Hepatocyte (in vitro differentiated cells): ENCODE measurements at places on chromosomes 1 and 21.

GRCh38 chr1:229406798-229407197 lies 27.1 kb downstream of the ACTA1 start:
- DNase-seq = peak; percentile 35

- DNase-seq = no peak
Measured at GRCh38 chr1:90508376-90509167, 208.5 kb downstream of the BARHL2 start.

DNA sequence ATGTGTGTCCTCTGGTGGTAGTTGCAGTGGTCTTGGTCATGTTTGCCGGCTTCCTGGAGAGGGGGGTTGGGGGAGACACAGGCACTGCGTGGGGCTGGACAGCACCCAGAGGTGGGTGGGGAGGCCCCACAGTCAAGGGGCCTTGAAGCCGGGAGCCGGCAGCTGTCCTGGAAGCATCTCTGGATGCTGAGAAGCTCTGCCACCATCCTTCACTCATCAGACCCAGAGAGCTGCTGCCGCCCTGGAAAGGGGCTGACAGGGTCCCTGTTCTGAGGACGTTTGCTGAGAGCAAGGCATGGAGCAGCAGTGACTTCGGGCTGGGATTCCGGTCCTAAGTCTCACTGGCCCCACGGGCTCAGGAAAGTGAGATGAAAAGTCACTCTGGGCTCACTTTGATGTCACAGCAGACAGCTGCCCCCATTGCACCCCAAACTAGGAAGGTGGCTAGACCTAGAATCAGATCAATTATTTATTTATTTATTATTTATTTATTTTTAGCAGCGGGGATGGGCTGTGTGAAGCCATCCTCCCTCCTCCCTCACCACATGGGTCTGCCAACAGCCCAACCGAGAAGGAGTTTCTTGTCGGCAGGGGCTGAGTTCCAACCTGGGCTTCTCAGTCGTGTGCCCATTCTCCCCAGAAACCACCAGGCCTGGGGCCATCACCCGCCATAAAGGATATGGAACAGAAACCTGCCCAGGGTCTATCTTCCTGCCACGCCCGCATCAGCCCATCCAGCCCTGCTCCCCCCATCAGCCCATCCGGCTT lies 547.4 kb downstream of the PTPRU start:
- DNase-seq = no peak

GRCh38 chr1:228238007-228238406 lies 30.2 kb downstream of the OBSCN start:
- no peak for DNase-seq

GRCh38 chr1:207318072-207318619 lies 3.3 kb upstream of the CD55 start:
- DNase-seq = no peak

DNA sequence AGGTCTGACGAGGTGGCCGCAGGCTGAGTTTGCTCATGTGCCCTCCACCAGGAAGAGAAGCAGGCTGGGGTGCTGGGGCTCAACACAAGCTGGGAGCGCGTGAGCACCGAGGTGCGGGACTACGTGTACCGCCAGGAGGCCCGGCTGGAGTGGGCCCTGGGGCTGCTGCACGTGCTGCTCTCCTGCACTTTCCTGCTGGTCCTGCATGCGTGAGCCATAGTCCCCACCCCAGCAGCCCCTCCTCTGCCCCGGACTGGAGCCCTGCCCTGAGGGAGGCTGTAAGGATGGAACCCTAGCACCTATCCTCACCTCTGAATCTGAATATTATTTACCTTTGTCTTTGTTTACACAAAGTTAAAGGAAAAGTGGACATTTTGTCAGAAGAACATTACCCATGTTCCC lies 7.8 kb upstream of the ADAM15 start:
- peak; percentile 43 for DNase-seq

GRCh38 chr1:208533746-208534598 lies 289.8 kb upstream of the PLXNA2 start:
- no peak for DNase-seq

DNA sequence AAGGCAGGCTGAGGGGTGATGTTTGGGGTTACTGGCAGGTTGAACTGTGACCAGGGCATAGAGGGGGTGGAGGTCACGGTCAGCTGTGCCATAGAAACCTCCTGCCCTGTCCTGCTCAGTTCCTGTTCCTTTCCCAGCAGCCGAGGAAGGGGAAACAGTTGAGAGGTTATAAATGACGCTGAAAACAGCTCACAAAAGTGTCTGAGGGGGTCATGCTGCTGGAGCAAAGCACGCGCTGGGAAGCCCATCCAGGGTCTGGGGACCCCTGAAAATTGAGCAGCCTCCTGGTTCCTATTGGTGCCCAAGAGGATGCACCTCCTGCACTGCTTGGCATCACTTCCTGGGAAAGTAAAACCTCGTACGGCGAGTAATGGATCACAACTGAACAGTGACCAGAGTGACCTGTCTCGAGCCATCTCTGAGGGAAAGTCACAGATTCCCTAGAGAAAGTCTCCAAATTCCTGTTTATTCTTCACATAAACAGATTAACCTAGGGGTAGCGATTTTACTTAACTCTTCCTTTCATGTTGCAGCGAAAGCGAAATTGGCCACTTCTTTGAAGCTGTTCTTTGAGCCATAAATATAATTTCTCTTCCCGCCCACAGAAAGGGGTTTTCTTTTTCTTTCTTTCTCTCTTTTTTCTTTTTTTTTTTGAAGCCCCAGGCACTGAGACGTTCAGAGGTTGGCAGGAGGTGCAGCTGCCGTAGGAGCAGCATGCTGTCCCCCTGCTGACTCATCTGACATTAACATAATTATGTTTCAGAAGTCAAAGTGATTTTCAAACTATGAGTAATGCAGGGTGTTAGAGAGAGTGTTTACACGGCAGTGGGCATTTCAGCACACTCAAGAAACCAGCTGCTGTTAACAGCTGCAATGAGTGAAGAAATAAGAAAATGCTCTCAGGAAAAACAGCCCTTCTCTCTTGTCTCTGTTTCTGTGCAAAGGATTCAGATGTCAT lies 41.8 kb upstream of the ATF3 start:
- peak; percentile 80 for DNase-seq

- no peak for DNase-seq
Measured at GRCh38 chr1:61174060-61174795, 91.9 kb downstream of the NFIA start.

GRCh38 chr1:59506952-59507351 lies 210.1 kb downstream of the FGGY start:
- no peak for DNase-seq

- no peak for DNase-seq
Measured at GRCh38 chr1:217919683-217920388, 288.7 kb downstream of the SPATA17 start.

DNA sequence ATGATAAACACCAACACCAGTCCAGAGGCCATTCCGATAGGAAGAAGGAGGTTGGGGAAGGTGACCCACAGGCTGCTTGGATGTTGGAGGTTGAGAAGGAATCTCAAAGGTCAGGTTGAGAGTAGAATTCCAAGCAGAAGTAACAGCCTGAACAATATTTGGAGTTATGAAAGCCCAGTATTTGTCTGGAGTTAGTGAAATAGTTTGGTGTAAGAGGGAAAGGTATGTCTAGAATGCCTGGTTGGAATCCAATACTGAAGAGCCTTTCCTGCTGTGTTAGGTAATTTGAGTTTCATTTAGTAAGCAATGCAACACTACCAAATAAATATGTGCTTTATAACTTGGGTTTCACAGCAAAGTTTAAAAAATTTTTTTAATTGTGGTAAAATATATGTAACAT lies 70.5 kb upstream of the MCOLN3 start:
- no peak for DNase-seq
